ENCODE measurements at places on chromosomes 5 and 9. TPM values are rescaled to one million over a fixed set of nuclear protein-coding genes. Genes with fewer than 3 reads are reported as not detected.
A peak's percentile ranks its signal among the peaks of the same experiment; 100 is the strongest.

DNA sequence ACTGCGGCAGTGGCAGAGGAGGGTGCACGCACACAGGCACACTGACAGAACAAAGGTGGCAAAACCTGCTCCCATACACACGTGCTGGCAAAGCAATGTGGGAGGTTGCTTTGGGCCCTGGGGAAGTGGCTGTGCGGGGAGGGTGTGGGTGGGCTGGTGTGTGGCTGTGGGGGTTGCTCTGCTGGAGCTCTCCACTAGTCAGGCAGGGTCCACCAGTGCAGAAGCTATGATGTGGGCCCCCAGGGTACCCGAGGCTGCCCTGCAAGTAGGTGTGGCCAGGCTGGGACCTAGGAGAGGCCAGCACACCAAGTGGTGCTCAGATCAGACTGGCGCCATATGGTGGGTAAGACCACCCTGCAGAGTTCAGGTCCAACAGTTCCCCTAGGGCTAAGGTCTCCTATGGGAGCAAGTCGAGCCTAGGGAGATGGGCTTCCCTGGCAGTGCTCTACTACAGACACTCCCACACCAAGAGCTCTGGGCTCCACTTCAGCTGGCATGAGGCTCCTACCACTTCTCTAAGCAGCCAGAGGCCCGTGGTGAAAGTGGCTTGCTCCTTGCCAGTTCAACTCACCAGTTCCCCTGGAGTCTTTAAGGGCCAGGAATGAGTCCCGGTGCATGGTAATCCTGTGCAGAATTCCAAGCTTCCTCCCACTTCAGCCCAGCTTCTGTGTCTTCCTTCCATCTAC lies 46.2 kb upstream of the IFNE start:
- DNase-seq: no peak

DNA sequence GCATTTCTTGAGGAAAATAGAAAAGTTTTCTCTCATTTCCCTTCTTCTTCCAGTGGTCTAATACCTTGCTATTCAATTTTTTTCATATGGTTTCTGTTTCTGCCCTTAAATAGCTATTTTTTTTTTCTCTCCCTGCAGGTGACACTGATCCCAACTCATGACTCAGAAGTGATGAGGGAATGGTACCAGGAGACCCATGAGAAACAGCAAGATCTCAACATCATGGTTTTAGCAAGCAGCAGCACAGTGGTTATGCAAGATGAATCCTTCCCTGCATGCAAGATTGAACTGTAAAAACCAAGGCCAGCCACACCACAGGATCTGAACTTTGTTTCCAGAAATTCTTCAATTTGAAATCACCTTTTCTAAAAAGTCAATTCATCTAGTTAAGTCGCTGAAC lies 97.7 kb downstream of the MAP1B start:
- no peak for DNase-seq

CCDC192 gene
- not detected for total RNA-seq

- DNase-seq: no peak
Measured at GRCh38 chr5:37859805-37860204, 20.0 kb upstream of the GDNF start.

MATR3 gene
- total RNA-seq: 121 TPM

GRIN3A gene
- 0.59 TPM for total RNA-seq

GRCh38 chr5:112109331-112110007 lies 309.6 kb downstream of the EPB41L4A start:
- DNase-seq: peak; percentile 37

- no peak for DNase-seq
Measured at GRCh38 chr9:18976709-18977531, 56.1 kb downstream of the SAXO1 start.

GPRIN1 gene
- 0.50 TPM for total RNA-seq

CCL27 gene
- total RNA-seq: not detected

GRCh38 chr5:168683247-168683926 lies 104.2 kb upstream of the PANK3 start:
- DNase-seq: no peak

- DNase-seq: no peak
Measured at GRCh38 chr5:170252720-170253350, 20.1 kb downstream of the C5orf58 start.

UIMC1 gene
- 32.9 TPM for total RNA-seq

GRCh38 chr9:113955076-113955752 lies 79.1 kb downstream of the ZNF618 start:
- no peak for DNase-seq

HTR4 gene
- total RNA-seq: not detected

VCAN gene
- total RNA-seq: 16.9 TPM

PCDHB12 gene
- total RNA-seq: 1.3 TPM

GRCh38 chr5:116672203-116672602 lies 97.6 kb upstream of the SEMA6A start:
- DNase-seq: no peak
